ENCODE measurements at places on chromosomes 5 and 9. TPM values are rescaled to one million over a fixed set of nuclear protein-coding genes. Genes with fewer than 3 reads are reported as not detected.

IL4 gene
- total RNA-seq, result not detected

C9 gene
- total RNA-seq, result not detected

MARVELD2 gene
- 0.13 TPM for total RNA-seq

HSDL2 gene
- total RNA-seq, result 38.4 TPM

SPINK7 gene
- total RNA-seq, result not detected

IFNA21 gene
- not detected for total RNA-seq

NXNL2 gene
- total RNA-seq, result 0.49 TPM

PCDHB2 gene
- total RNA-seq, result 11.2 TPM

HMGXB3 gene
- total RNA-seq, result 48.4 TPM

ANKRD33B gene
- total RNA-seq, result 11.8 TPM

NUTM2G gene
- total RNA-seq, result not detected

SLC6A3 gene
- total RNA-seq, result not detected

NME5 gene
- total RNA-seq, result not detected

DBH gene
- total RNA-seq, result not detected

WNK2 gene
- total RNA-seq, result 1.5 TPM

SV2C gene
- not detected for total RNA-seq

ADAMTS19 gene
- 0.13 TPM for total RNA-seq

ESM1 gene
- total RNA-seq, result 18.3 TPM

MLLT3 gene
- total RNA-seq, result 16.8 TPM

SLC6A7 gene
- total RNA-seq, result not detected

AK8 gene
- 0.68 TPM for total RNA-seq

F2RL2 gene
- 4.0 TPM for total RNA-seq

GNA14 gene
- not detected for total RNA-seq

RGP1 gene
- 20.3 TPM for total RNA-seq

RIC1 gene
- 21.3 TPM for total RNA-seq

MYMK gene
- total RNA-seq, result not detected

CAAP1 gene
- total RNA-seq, result 68.2 TPM

C1QTNF2 gene
- total RNA-seq, result 0.08 TPM

KCNV2 gene
- not detected for total RNA-seq
